ENCODE measurements at places on chromosomes 4 and X.

DNA sequence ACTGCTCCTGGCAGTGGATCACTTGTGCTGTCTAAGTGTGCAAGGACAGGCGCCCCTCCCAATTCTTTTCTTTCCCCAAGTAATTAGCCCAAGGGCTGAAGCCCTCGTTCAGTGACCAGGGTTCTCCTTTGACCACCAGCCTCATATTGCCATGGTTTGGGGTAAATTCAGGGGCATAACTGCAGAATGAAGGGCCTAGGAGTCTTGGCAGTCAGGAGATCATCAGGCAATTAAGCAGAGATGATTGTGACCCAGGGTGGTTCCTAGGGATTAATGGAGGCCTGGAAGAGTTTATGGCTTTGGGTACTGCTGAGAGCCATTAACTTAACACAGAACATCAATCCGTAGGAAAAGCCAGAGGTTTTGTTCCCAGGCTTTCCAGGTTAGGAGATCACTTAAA, 170.7 kb downstream of the PTTG2 start:
- DNase-seq = no peak

DNA sequence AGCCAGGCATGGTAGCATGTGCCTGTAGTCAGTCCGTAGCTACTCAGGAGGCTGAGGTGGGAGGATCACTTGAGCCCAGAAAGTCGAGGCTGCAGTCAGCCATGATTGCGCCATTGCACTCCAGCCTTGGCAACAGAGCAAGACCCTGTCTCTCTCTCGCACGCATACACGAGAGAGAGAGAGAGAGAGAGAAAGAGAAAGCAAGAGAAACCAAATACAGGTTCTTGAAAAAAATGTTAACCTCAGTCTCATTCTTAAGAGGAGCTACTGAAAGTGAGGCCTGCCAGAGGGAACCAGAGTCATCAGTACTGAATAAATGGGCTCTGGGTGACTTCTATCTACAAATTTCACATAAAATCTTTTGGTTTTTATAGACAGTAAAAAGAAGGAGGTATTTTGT, 42.9 kb downstream of the KIAA0232 start:
- DNase-seq = no peak

GRCh38 chr4:159766241-159766640, 663.4 kb downstream of the RAPGEF2 start:
- DNase-seq = no peak

GRCh38 chr4:168863719-168864647, 146.1 kb downstream of the CBR4 start:
- DNase-seq = no peak

DNA sequence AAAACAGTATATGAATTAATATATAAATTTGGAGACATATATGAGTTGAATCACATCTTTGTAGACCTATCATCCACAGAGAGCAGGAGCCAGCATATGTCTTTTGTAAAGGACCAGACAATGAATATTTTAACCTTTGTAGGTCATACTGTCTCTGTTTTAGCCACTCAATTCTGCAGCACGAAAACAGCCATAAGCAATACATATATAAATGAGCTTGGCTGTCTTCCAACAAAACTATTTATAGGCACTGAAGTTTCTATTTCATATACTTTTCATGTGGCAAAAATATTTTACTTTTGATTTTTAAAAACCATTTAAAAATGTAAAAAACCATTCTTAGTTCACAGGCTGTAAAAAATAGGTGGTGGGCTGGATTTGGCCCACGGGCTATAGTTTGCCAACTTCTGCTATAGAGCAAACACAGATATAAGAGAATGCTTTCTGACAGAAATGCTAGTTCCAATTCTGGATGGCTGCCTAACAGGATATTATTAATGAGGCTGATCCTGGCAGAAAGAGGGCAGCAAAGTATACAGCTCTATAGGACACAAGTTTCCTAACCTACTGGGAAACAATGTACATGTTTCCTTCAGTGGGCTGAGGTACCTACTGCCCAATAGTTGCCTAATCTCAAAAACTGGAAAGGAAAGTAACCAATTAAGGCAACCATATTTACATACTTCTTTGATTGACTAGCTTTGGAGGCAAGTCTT, 58.1 kb upstream of the UCP1 start:
- no peak for DNase-seq

DNA sequence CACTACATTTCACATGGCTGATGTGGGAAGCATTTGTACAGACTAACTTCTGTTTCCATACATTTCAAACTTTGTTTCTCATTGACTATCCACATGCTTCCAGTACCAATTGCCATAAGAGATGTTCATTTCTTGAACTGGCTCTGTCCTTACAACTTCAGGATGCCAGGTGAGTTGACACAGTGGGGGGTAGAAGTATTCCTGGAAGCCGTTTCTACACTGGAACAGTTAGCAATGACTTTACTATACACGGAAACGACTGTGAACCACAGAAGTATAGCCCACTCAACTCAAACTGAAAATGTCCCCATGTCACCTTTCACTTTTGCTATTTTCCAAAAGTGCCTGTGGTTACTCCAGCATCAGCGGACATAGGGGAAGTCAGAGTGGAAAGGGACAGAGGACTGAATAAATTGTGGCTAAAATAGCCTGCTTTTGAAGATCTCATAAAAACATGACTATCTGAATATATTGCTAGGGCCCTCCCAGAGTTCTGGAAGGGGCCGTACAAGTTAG, 38.0 kb upstream of the DSPP start:
- DNase-seq = no peak

GRCh38 chr4:42637867-42638266, 19.0 kb downstream of the ATP8A1 start:
- DNase-seq = no peak

DNA sequence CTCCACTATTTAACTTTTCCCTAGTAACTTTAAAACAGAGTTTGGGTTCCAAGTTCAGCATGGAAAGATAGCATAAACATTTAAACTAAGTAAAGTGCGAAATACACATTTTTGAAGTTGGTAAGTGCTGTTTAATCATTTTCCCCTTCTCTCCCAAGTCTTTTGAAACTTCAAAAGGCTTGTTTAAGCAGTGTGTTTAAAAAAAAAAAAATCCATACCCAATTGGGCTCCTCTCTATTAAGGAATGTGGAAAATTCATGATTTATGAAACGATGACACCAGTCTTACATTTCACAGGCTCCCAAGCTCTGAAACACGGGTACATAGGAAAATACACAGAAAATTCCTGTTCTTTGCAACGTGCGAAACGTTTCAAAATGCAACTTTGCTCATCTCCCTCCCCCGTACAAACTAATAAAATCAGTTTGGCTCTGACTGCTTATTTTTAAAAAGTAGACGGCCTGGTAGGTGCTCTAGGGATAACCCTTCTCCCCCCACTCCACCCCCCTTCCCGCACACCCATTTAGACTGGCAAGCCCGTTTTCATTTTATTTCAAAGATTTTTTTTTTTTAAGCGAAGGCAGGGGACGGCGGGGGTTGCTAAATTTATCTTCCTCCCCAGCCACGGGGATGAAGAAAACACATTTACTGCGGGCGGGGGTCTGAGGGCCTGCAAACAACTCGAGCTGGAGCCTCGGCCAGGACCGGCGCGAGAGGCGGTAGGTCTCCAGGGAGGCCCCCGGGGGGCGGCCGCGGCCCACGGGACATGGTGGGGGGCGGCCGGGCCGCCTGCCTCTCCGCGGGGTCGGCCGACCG, 786 bp upstream of the ZFX start:
- DNase-seq = no peak

GRCh38 chr4:24894243-24894642, 18.6 kb downstream of the CCDC149 start:
- no peak for DNase-seq

- no peak for DNase-seq
Observed at GRCh38 chr4:67546004-67546356, 677 bp upstream of the CENPC start.

- DNase-seq = no peak
Observed at GRCh38 chrX:70257423-70258288, 2.3 kb downstream of the P2RY4 start.

DNA sequence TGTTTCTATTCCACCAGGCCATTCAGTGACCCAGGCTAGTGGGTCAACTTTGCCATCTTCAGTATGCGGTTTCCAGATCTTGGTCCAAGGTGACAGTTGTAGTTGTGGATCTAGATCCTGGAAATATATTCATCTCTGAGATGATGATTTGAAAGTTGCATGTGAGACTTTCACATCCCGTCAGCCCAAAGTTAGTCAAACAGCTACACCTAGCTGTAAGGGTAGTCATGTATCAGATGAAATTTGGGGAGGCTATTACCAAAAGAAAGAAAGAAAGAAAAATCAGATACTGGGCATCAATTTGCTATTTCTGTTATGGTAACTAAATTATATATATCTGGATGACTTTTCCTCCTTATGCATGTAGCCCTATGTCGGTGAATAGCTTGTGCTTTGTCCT, 259.4 kb upstream of the ARX start:
- no peak for DNase-seq

DNA sequence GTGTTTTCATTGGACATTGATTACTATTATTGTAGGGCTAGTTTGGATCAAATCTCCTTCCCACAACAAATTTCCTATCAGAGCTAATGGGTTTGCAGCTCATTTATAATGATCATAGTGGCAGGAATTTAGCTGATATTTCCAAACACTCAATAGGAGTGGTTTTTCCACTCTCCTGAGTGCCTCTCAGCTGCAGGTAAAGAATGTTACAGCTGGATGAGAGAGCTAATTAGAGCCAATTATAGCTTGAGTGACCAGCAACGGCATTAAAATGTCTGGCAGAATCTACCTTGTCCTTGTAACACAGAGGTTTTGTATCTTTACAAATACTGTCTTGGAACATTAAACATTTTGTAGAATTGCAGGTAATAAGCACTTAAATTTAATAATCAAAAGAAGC, 602.8 kb upstream of the EPHA5 start:
- no peak for DNase-seq

DNA sequence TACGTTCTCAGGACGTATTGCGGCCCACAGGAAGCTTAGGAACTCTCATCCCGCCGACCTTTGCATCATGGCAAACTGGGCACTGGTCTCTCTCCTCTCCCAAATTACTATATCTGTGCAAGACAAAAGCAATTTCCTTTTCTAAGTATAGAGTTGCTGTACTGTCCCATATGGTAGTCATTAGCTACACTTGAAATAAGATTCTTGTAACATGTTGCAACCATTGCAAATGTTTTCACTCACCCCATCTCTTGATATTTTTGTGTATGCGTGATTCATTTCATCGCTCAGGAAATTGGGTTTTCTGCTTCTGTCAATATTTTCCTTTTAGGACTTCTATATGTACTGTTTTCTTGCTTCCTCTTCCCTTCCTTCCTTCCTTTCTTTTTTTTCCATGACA, 15.7 kb downstream of the ARMCX6 start:
- DNase-seq = no peak

GRCh38 chr4:73679836-73680235, 59.6 kb upstream of the RASSF6 start:
- no peak for DNase-seq

GRCh38 chr4:183396227-183396637, 48.2 kb upstream of the CDKN2AIP start:
- DNase-seq = no peak

DNA sequence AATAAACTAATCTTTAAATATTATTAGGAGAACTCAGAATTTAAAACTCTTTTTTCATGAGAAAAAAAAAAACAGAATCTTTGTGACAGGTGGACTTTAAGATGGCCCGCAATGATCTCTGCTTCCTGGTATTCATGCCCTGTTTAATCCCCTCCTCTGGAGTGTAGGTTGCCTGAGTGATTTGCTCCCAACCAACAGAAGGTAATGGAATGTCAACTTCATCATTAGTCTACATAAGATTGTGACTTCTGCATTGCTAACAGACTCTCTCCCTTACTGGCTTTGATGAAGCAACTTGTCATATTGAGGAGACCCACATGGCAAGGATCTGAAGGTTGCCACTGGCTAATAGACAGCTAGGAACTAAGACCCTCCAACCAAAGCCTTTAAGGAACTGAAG, 88.8 kb downstream of the CORIN start:
- no peak for DNase-seq

GRCh38 chr4:10243856-10244255, 127.3 kb upstream of the WDR1 start:
- DNase-seq = no peak

GRCh38 chr4:217891-218290, 87.4 kb downstream of the ZNF732 start:
- DNase-seq = no peak

DNA sequence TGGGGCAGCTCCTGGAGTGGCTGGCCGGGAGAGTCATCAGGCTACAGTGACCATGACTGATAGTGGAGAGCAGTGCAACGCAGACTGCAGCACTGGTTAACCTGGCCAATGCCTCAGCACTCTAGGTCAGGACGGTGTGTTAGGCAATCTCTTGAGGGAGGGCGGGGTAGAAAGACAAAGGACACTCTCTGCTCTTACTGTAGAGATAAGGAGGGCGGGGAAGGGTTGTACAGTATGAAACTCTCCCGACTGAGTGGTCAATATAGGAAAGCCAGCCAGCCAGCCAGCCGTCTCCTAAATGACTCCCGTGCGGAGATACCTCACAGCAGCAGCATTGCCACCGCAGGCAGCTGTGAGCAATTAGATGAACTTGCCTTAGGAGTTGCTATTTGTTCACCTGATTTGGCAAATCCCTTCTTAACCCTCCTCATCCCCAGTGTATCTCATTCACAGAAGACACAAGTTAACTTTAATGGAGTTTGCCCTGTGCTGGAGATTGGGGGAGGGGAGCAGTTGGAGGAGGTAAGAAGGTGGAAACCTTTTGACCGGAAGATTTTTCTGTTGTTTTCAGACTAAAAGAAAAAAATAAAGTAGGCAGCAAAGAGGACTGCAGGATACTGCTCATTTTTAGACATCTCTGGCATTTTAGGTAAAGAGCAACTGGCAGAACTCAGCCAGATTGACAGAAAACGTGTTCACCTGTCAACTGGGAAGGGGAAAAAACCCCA, 330.5 kb downstream of the HNRNPD start:
- DNase-seq = no peak

GRCh38 chrX:15350329-15350996, 15.1 kb upstream of the PIGA start:
- no peak for DNase-seq

DNA sequence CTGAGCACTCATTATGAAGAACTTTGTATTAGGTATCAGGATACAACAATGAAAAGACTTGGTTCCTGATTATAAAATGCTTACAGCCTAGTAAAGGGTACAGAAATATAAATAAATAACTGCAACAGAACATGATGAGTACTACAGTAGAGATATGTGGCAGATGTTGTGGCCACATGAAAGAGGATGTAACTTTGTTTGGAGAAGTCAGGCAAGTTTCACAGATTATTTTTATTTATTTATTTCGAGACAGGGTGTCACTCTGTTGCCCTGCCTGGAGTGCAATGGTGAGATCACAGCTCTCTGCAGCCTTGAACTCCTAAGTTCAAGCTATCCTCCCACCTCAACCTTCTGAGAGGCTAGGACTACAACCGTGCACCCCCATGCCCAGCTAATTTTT, 15.8 kb upstream of the UBE2K start:
- no peak for DNase-seq

DNA sequence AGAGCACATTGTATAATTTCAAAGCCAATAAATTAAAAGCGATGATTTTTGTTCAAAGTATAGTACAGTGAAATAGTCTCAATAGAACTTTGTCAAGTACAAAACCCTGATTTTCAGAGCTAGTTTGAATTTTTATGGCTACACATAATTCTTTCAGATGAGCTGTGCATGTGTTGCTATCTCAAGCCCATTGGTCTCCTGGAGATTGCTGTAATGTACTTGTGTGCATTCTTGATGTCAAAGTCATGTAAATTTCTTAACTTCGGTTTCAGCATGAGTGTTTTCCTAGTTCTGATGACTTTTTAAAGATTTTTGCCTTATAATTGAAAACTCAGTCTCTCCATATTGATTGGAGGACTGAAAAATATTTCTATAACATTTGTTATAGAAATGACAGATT, 200.8 kb downstream of the CEP135 start:
- DNase-seq = no peak

All from Panc1 (cell line).